ENCODE measurements at places on chromosomes 5 and 9.

- DNase-seq, result no peak
Measured at GRCh38 chr5:140040358-140040757, 2.7 kb downstream of the NRG2 start.

DNA sequence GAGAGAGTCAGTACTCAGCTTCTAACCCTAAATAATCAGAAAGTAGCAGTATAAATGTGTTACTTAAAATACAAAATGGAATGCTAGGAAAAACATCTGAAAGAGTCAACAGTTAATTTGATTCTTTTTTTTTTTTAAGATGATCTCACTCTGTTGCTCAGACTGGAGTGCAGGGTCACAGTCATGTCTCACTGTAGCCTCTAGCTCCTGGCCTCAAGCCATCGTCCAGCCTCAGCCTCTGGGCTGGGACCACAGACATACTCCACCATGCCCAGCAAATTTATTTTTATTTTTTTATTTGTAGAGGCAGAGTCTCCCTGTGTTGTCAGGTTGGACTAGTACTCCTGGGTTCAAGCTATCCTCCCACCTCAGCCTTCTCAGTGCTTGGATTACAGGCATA is 424.9 kb downstream of the IRX2 start:
- DNase-seq, result no peak

GRCh38 chr5:132298298-132299212 is 4.4 kb downstream of the SLC22A4 start:
- no peak for DNase-seq

DNA sequence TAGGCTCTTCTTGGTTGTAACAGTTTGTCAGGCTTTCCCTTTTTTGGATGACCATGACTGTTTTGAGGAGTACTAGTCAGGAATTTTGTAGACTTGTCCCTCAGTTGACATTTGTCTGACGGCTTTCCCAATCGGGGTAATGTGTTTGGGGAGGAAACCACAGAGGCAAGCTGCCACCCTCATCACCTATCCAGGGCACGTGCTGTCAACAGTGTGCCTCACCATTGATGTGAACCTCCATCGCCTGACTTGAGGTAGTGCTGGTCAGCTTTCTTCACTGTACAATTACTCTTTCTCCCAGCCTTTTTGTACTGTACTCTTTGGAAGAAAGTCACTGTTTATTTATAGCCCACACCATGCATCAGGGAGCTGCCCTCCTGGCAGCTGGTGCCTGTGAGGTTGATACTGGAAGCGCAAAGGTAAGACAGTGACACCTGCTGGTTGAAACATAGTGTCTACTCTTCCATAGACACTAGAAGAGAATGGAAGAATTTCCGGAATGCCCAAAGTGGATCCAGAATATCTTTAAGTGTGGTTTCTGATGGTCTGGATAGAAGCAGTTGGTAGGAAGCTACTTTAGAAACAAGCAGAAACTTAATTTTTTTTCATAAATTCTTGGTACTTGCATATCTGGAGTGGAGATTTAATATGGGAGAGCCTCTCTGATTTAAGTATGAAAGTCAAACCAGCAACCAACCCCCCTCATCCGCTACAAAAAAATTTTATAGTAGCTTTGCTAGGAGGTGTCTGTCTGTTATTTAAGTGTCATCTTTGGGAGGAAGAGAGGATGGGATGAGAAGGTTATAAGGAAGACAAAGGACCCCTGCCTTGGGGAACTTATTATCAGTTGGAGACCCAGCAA is 69.3 kb downstream of the SNX30 start:
- no peak for DNase-seq

- no peak for DNase-seq
Measured at GRCh38 chr9:114238891-114239875, 83.7 kb upstream of the ORM1 start.

- DNase-seq, result no peak
Measured at GRCh38 chr5:56019306-56020272, 24.8 kb upstream of the IL6ST start.

- no peak for DNase-seq
Measured at GRCh38 chr5:81219389-81219788, 13.7 kb upstream of the CKMT2 start.

DNA sequence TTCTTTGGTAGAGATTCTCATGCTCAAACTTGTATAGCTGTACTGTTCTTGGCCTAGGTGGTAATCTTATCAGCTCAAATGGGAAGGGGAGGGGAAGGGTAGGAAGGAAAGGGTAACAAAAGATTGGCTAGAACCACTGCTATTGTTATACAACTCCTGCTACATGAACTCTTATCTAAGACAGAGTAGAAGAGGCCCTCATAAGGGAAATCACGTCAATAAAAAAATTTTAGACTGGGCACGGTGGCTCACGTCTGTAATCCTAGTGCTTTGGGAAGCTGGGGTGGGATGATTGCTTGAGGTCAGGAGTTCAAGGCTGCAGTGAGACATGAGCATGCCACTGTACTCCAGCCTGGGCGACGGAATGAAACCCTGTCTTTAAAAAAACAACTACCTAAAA is 15.9 kb downstream of the STOM start:
- no peak for DNase-seq

DNA sequence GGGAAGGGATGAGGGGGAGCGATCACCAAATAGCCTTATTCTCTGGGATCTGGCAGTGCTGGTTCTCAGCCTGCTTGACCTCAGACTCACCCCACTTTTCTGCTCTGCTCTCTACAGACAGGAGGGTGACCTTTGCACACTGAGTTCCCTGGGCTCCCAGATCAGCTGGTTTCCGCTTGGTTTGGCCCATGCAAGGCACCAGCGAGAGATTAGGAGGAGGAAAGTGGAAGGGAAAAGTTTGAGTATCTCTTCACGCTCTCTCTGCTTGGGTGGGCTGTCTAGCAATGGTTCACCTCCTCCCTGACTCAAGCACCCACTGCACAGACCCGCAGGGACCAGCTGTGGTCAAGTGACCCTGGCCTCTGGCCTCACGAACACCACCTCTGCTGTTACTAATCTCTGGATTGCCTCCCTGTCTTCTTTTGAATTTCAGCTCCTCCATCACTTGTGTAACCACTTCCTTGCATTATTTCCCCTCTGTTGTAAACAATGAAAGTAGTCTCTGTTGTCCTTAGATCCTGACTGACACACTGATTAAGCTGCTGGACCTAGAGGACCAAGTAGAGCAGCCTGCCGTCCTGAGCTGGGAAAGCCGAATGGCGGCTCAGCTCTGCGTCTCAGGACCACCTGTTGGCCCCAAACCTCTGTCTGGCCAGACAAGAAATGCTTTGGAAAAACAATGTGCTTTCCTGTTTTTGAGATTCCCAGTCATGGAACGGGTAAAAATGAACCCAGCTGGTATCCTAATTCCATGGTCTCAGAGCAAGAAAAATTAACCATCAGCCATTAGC is 186.6 kb downstream of the CRB2 start:
- no peak for DNase-seq

DNA sequence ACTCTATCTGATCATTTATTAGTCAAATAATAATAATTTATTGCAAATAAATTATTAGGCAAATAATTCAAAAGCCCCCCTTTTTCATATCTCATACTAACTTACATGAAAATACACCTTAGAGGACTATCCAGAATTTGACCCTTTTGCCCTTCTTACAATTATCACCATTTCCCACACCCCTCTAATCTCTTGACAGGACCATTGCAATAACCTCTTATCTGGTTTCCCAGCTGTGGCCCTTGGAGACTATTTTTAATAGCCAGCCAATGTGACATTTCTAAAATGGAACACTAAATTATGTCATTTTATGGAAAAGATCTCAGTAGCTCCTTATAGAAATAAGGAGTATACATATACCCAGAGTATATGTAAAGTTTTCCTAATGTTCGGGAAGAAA is 588.4 kb upstream of the COX7C start:
- DNase-seq, result no peak

GRCh38 chr5:124621279-124621678 is 125.2 kb downstream of the ZNF608 start:
- DNase-seq, result no peak

GRCh38 chr5:30831605-30832004 is 361.9 kb upstream of the CDH6 start:
- no peak for DNase-seq

GRCh38 chr9:134204041-134204440 is 39.7 kb upstream of the RNU6ATAC start:
- no peak for DNase-seq

GRCh38 chr5:109246841-109247592 is 162.8 kb downstream of the PJA2 start:
- no peak for DNase-seq

- DNase-seq, result no peak
Measured at GRCh38 chr9:3650994-3651622, 125.3 kb upstream of the RFX3 start.

- no peak for DNase-seq
Measured at GRCh38 chr9:129803676-129804060, 684 bp downstream of the TOR1B start.

DNA sequence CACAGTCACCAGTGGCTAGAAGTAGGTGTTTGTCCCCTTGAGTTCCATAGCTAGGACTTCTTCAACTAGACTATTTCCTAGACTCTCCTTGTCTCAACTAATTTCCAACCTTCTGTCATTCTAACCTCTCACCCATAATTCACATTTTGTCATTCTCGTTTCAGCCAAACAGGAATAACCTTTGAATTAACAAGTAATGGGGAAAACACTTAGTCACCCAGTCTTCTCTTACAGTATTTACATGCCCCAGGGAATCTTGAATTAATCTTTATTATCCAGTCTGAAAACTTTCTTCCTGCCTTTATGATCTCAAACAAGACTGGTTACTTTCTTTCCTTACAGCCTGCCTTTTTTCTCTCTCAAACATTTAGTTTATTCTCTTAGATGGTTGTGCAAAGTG is 63.3 kb upstream of the RUSC2 start:
- no peak for DNase-seq

- no peak for DNase-seq
Measured at GRCh38 chr9:34675869-34676268, 13.4 kb upstream of the CCL27 start.

DNA sequence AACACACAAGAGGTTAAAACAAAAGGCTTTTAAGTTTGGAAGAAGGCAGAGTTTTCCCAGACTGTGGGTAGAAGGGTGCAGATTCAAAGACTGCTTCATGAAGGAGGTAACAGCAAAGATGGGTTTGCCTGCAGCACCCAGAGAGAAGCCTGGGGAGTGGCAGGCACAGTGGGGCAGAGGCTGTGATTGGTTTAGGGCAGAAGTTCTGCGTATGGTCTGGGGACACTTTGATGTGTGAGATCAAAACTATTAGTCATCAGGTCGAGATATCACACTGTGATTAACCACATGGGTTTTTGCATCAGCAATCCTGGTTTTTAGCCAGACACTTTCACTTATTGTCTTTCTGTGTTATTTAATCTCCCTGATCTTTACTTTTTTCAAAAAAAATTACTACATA is 188.8 kb upstream of the GLRA1 start:
- DNase-seq, result no peak

DNA sequence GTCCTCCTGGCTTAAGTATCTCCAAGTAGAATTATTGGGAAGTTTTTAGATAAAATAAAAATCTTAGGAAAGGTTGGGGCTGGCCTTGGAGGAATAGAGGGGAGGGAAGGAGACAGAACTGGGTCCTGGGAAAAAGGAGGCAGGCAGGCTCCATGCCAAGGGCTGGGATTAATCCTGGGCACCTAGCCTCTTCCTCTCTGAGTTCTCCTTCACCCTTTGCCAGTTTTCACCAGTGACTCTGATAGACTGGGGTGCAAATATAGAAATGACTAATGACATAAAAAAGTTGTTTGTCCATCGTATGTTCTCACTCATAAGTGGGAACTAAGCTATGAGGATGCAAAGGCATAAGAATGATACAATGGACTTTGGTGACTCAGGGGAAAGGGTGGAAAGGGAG is 81.9 kb downstream of the RMI1 start:
- DNase-seq, result no peak

GRCh38 chr9:134775081-134775951 is 105.3 kb upstream of the FCN2 start:
- DNase-seq, result peak; percentile 15

GRCh38 chr5:176895831-176896230 is 3.3 kb downstream of the HK3 start:
- DNase-seq, result no peak

GRCh38 chr5:616484-617039 is 4.4 kb downstream of the CEP72 start:
- no peak for DNase-seq

DNA sequence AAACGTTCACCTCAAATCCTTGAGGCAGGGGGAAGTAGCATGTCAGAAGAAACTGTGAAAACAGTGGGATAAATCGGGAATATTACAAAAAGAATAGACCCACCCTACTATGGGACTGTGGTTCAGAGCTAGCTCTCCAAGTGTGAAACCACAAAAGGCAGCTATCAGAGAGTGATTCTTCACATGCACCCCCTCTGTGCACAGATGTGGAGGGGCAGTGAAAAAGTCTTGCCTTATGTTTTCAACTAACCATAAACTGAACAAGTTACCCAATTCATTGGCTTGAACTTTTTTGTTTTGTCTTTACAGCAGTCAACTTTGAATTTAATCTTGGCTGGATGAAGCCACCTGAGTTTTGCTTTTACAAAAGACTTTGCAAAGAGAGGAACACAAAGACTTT is 98.8 kb upstream of the NR4A3 start:
- DNase-seq, result no peak

DNA sequence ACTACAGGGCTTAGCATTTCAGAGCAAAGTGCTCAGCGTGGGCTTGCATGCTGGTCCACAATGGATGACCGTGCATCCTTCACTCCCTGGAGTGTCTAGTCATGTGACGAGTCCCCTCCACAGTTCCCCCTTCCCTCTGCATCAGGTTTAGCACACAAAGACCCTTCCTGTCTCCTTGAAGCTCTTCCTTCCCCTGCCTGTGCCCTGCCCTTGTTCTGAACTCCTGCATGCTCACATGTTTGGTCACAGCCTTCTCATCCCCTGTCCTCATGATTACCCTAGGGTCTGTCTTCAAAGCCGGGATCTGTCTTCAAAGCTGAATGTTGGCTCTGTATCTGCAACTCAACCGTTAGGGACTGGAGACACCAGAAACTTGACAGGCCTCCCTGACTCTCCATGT is 388.9 kb downstream of the SEMA5A start:
- DNase-seq, result no peak

DNA sequence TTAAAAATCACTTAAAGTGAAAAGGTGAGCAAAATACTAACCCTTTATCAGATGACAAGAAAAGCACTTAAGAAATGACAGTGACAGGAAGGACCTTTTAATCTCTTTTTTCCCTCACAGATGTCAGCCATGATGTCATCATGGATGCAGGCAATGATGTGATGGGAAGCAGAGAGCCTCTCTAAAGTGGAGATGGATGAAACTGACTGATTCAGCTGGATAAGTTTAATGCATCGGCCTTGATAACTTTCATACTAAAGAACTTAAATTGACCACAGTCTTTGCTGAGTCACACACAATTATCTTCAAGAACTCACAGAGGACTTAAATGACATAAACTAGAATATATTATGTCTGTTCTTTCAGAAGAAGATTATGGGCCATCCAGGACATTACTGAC is 153.2 kb upstream of the FGF10 start:
- DNase-seq, result no peak

GRCh38 chr5:36535859-36536615 is 70.4 kb upstream of the SLC1A3 start:
- DNase-seq, result no peak

DNA sequence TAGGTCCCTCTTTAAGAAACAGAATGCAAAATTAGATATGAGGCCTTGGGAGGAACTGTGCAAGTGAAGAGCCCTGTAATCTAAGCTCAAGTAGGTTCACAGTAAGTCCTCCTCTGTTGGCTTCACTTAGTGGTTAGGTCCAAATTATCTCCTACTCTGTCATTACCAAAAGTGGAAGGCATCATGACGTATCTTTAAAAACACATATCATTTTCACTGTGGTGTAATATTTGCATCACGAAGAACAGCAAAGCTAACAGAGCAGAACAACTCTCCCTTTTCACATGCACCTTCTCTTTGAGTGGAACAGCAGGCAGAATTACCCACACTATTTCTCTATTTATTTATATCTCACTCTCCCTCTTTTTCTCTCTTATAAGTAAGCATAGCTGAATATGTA is 240.5 kb upstream of the CCNH start:
- DNase-seq, result no peak

Data from T1000 (cell line).